Pancreas (tissue), 10 donors: ENCODE measurements at places on chromosomes 7 and 10. TPM values are rescaled to one million over a fixed set of nuclear protein-coding genes. Genes with fewer than 3 reads are reported as not detected.
A peak's percentile ranks its signal among the peaks of the same experiment; 100 is the strongest.

GRCh38 chr7:143882604-143883078, 19.3 kb downstream of the TCAF1 start:
- no peaks in the 10 kb centered on the region for H3K36me3 ChIP-seq
- no peak overlapping the region for H3K27ac ChIP-seq
- H3K4me1 ChIP-seq: no peaks in the 10 kb centered on the region
- peak overlapping the region; percentile 13 for H3K4me3 ChIP-seq
- no peaks in the 10 kb centered on the region for H3K27me3 ChIP-seq

DNA sequence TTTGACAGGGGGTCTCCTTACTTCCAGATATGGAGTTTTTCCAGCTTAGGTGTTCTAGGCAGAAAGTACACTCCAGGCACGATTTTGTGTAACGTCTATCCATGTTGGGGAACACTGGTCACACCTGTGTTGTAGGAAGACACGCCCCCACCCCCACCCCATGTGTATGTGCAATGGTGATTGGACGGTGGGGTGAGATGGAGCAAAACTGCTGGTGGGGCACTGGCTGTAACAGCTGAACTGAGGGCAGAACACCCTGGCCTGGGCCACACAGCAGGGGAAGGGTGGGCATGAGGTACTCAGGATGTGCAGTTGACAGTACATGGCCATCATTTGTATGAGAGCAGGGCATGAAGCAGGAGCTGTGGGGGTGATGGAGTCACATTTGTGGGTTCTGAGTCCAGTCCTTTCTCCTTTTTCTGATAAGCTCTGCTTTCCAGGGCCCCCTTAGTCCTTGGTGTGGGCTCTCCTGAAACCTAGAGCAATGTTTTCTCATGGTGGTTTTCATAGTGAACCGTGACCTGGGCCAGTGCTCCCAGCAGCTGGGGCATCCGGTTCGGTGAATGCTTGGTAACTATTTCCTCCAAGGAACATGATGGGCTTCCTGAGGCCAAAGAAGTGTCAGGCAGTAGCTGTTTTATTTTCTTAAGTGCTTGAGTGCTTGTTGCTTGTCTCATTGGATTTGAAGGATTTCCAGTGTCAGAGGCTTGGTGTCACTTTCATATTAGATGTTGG, 63.4 kb upstream of the AQP1 start:
- no peak overlapping the region for H3K4me3 ChIP-seq
- no peak overlapping the region for H3K27ac ChIP-seq
- H3K36me3 ChIP-seq: no peaks in the 10 kb centered on the region
- no peaks in the 10 kb centered on the region for H3K27me3 ChIP-seq
- no peaks in the 10 kb centered on the region for H3K4me1 ChIP-seq
- no peak for DNase-seq

DNA sequence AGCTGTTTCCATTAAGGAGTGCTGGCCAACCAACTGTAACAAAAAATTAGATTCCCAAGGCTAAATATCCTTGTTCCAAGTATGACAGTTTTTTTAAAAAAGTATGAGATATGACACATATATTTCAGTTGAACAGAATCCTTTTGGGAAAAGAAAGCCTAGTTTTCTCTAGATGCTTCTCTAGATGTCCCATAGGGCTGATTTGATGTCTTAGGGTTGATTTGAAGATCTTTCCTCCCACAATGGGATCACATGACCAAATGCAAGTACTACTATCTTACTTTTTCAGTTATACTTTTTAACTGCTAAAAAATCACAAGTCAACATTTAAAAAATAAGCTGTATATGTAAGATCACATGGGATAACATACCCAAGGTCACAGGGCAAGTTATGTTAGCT, 3.7 kb downstream of the NAMPT start:
- peaks cover 24% of the 10 kb centered on the region for H3K4me1 ChIP-seq
- no peaks in the 10 kb centered on the region for H3K27me3 ChIP-seq
- peak overlapping the region; percentile 96 for H3K27ac ChIP-seq

DNA sequence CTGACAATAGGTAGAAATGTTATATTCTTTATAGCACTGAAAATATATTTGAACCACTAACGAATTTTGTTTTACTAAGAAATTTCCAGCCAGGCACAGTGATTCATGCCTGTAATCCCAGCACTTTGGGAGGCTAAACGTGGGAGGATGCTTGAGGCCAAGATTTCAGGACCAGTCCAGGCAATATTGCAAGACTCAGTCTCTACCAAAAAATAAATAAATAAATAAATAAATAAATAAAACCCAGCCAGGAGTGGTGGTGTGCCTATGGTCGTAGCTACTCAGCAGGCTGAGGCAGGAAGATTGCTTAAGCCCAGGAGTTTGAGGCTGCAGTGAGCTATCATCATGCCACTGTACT, 39.8 kb downstream of the PIP4K2A start:
- H3K27ac ChIP-seq: no peak overlapping the region
- no peaks in the 10 kb centered on the region for H3K36me3 ChIP-seq
- H3K4me3 ChIP-seq: no peak overlapping the region
- no peaks in the 10 kb centered on the region for H3K27me3 ChIP-seq
- H3K4me1 ChIP-seq: no peaks in the 10 kb centered on the region
- no peak for DNase-seq

DNA sequence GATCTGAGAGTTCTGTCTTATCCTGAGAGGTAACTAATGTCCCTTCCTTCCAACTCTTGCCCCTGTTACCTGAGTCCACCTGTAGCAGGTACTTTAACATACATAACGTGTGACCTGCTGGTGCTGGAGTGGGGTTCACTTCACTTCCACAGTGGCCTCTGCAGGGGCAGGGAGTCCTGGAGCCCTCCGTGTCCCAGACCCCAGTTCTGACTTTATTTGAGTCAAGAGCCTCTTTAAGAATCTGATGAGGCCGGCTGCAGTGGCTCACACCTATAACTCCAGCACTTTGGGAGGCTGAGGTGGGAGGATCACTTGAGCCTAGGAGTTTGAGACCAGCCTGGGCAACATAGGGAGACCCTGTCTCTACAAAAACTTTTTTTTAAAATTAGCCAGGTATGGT, 117.0 kb upstream of the RET start:
- DNase-seq: no peak
- H3K4me1 ChIP-seq: no peaks in the 10 kb centered on the region
- no peaks in the 10 kb centered on the region for H3K27me3 ChIP-seq

DNA sequence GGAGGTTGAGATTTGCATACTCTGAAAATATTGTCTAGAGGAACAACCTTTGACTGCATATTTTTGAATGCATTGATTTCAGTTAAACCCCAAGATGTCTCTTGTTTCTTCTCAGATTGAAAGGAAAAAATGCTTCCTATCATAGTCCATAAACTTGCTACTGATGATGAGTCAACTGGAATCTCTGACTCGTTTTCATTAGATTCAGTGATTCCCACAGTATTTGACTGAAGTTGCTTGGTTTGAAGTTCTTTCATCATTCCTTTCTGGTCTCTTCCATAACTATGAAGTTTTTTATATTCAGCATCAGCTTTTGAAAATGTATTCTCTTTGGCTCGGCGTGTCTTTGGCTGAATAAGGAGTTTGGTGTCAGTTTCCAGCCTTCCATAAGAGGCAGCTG, 10.7 kb downstream of the PEX1 start:
- no peak for DNase-seq
- H3K4me3 ChIP-seq: no peak overlapping the region
- H3K4me1 ChIP-seq: no peaks in the 10 kb centered on the region
- H3K36me3 ChIP-seq: peaks cover 12% of the 10 kb centered on the region

GRCh38 chr7:138838166-138838565, 40.2 kb upstream of the ATP6V0A4 start:
- no peak overlapping the region for H3K27ac ChIP-seq
- H3K27me3 ChIP-seq: no peaks in the 10 kb centered on the region
- no peak overlapping the region for H3K4me3 ChIP-seq
- H3K4me1 ChIP-seq: no peaks in the 10 kb centered on the region
- no peaks in the 10 kb centered on the region for H3K36me3 ChIP-seq

- DNase-seq: peak; percentile 43
- no peaks in the 10 kb centered on the region for H3K27me3 ChIP-seq
- H3K27ac ChIP-seq: peak overlapping the region; percentile 8
- no peaks in the 10 kb centered on the region for H3K36me3 ChIP-seq
- H3K4me1 ChIP-seq: no peaks in the 10 kb centered on the region
These were observed 71.2 kb upstream of the DUSP5 start for GRCh38 chr10:110426294-110427181.

GRCh38 chr7:124480036-124480820, 285.4 kb downstream of the GPR37 start:
- H3K36me3 ChIP-seq: no peaks in the 10 kb centered on the region
- H3K4me1 ChIP-seq: no peaks in the 10 kb centered on the region
- H3K27ac ChIP-seq: no peak overlapping the region
- no peak for DNase-seq
- H3K4me3 ChIP-seq: no peak overlapping the region

DNA sequence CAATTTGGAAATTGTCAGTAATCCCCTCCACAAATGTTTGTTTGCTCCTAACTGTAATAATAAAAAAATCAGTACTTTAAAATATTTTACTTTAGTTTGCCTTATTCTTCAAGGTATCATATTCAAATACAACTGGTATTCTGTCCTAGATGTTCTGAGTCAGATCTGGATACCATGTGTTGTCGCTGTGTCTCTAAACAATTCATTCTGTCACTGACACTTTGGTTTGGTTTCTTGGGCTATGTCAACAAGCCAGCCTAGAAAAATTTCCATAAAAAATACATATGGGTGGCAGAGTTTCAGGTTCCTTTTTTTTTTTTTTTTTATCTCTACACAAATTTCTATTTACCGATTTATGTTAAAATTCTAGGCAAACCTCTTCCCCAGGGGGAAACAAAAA, 33.2 kb upstream of the SEMA3D start:
- H3K4me1 ChIP-seq: no peaks in the 10 kb centered on the region
- no peaks in the 10 kb centered on the region for H3K27me3 ChIP-seq

- no peaks in the 10 kb centered on the region for H3K27me3 ChIP-seq
- DNase-seq: no peak
These were observed 390.0 kb upstream of the AUTS2 start for GRCh38 chr7:69208276-69208675.

DNA sequence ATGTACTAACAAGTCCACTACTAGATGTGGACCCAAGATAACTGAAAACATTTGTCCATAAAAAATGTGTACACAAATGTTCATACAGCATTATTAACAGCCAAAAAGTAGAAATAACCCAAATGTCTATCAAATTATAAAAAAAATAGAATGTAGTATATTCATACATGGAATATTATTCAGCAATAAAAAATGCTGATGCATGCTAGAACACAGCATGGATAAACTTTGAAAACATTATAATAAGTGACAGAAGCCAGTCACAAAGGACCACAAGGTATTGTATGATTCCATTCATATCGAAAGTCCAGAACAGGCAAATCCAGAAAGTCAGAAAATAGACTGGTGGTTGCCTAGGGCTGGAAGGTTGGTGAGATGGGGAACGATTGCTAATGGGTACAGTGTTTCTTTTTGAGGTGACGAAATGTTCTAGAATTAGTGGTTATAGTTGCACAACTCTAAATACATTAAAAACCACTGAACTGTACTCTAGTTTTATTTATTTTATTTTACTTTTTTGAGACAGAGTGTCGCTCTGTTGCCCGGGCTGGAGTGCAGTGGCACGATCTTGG, 43.3 kb upstream of the ANLN start:
- H3K27me3 ChIP-seq: no peaks in the 10 kb centered on the region
- H3K4me3 ChIP-seq: no peak overlapping the region
- peaks cover 3% of the 10 kb centered on the region for H3K4me1 ChIP-seq
- H3K36me3 ChIP-seq: no peaks in the 10 kb centered on the region

DNA sequence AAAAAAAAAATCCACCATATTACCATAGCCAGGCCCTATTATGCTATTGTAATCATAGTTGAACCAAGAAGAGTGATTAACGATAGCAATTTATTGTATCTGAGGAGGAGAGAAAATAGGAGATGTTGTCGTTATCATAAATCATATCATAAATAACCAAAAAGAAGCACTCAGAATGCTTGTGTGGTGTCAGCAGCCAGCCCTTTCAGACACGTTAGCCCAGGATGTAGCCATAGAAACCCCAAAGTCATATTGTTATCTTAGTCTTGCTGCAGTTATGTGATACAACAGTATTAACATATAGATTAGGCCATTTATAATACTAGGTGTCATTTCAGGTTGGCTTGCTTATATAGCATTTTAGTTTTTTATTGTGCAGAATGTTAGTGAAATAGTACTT, 102.2 kb upstream of the GATA3 start:
- DNase-seq: no peak
- H3K4me3 ChIP-seq: no peak overlapping the region
- peaks cover 5% of the 10 kb centered on the region for H3K4me1 ChIP-seq

DNA sequence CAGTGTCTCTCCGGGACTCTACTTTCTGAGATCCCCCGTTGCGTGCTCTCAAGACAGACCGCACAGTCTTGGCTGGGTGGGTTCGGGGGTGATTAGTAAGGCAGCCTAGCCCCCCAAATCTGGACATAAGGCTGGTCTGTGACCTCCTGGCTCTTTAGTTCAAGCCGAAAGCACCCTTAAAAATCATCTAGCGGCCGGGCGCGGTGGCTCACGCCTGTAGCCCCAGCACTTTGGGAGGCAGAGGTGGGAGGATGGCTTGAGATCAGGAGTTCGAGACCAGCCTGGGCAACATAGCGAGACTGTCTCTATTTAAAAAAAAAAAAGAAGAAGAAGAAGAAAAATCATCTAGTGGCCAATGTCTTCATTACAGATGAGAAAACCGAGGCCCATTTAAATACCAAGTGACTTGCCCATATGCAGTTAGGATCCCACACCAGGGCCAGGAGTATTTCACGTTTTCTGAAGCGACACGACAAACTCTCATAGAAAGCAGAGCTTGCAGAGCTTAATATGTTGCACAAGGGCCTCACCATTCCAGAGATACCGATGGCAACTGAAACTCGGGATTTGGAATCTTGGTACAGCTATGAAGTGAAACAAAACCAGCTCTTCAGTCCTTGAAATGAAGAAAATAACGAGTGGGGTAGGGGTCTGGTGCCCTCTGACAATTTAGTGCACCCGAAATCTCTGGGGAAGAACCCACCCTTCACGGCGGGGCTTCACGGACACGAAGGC, 703 bp upstream of the HILPDA start:
- H3K36me3 ChIP-seq: no peaks in the 10 kb centered on the region
- H3K4me1 ChIP-seq: peaks cover 38% of the 10 kb centered on the region
- no peak for DNase-seq
- peak overlapping the region; percentile 94 for H3K27ac ChIP-seq
- H3K4me3 ChIP-seq: peak overlapping the region; percentile 84

DNA sequence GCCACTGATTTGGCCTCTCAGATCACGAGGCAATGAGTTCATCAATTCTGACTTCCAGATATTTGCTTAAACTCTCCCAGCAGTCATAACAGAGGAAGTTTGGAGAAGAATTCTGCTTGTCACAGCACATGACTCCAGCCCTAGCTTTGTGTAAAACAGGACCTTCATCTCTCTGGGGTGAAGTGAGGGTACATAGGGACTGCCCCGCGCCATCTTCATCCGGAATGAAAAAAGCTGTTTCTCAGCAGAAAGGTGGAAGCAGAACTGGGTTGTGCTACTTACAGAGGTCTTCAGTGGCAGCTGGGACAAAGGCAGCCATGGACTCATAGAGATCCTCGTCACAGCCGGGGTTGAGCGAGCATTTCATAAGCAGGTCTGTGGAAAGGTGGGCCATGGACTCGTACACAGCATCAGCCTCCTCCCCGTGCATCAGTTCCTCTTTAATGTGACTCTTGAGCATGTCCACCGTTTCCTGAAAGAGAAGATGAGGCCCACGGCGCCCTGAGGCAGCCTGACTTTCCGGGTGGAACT, 58.4 kb upstream of the TM9SF3 start:
- peaks cover 14% of the 10 kb centered on the region for H3K4me1 ChIP-seq
- no peaks in the 10 kb centered on the region for H3K27me3 ChIP-seq
- DNase-seq: no peak

PRPS1L1 gene
- not detected for total RNA-seq

TWIST1 gene
- total RNA-seq: not detected

GOT1 gene
- total RNA-seq: 17.0 TPM

STEAP1B gene
- not detected for total RNA-seq

CAMK2G gene
- total RNA-seq: 7.4 TPM

VWA2 gene
- 3.1 TPM for total RNA-seq

SEC61G gene
- total RNA-seq: 75.1 TPM

DNAH11 gene
- total RNA-seq: 3.8 TPM

GDF2 gene
- not detected for total RNA-seq

GPER1 gene
- total RNA-seq: 0.42 TPM

PLPP4 gene
- total RNA-seq: not detected

RNF148 gene
- total RNA-seq: 0.79 TPM
